ENCODE measurements at places on chromosomes 13 and 19.

DNA sequence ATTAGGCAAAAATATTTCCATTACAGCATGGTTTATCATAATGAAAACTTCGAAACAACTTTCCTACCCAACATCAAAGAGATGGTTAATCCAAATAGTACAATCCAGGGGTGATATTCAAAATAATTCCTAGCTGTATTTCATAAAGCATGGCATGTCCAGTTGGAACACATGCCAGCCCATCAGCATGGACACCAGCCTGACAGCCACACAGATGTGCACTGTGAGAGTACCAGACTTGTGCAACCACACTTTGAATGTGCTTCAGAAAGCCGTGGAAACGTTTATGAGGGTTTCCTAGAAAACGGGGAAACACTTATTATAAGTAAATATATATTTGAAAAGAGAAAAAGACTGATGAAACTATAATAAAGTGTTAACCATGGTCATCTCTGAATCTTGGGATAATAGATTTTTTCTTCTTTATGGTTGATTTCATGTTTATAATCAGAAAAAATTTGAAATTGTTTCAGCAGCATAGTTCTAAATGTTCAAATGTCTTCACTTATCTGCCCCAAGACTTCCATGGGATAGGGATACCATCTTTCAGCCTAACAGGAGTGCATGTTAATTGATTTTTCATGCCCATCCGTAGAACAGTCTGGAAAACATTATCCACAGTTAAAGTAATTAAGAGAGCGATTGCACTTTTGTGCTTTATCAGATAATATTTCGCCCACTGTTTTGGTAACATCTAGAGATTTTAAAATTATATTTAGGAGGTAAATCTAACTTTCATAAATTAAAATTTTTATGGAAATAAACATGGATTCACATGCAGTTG, 242.6 kb upstream of the IRS2 start:
- no peak for DNase-seq

GRCh38 chr13:101289764-101290163, 126.5 kb downstream of the NALCN start:
- DNase-seq, result peak; percentile 82

- DNase-seq, result no peak
These were observed 15.9 kb upstream of the EID2 start for GRCh38 chr19:39555883-39556282.

DNA sequence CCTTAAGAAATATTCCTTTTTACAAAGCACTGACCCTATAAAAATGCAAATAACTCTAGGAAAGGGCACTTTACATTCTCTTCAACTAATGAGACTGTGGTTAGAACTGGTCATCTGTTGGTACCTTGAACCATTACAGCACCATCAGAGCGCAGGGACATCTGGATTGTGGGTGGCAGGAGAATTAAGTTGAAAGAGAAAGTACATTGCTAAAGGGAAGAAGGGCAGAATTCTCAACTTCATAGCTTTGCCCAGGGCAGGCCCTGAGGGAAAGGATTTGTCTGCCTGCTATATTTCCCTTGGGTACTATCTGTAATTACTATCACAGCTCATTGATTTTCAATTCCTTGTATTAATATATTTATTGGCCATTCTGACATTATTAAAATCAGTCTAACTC, 196.8 kb downstream of the KLF12 start:
- no peak for DNase-seq

- no peak for DNase-seq
These were observed 54.4 kb downstream of the ERCC5 start for GRCh38 chr13:102900193-102900608.

GRCh38 chr19:45785781-45786532, 3.7 kb upstream of the DMPK start:
- no peak for DNase-seq

DNA sequence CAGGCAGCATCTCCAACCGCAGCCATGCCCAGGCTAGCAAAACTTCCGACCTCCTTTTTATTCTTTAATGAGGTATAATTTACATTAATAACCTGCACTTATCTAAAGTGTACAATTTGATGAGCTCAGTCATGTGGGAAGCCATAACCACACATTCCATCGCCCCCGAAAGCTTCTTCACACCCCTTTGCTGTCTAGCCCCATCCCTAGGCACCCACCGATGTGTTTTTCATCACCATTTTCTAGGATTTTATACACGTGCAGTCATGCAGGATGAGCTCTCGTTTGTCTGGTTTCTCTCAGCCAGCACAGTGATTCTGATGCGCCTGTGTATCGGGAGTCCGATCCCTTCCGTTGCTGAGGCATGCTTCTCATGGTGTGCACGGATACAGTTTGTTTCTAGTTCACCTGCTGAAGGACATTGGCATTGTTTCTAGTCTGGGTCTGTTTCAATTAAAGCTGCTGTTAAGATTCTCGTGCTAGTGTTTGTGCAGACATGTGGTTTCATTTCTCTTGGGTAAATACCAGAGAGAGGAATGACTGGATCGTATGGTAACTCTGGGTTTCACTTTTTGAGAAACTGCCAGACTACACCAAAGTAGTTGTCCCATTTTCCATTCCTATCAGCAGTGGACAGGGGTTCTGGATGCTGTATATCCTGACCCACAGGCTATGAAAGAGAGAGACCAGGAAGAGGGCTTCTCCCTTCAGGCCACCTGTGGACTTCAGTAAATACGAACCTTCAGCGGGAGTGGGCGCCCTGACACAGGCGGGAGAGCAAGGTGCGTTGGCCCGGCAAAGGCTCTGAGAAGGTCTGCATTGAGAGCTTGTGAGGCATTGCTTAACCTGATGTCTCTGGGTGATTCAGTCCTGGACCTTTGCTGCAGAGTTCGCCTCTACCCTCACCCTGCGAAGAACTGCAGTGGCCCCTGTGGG, 4.9 kb downstream of the AP1M1 start:
- DNase-seq, result no peak

DNA sequence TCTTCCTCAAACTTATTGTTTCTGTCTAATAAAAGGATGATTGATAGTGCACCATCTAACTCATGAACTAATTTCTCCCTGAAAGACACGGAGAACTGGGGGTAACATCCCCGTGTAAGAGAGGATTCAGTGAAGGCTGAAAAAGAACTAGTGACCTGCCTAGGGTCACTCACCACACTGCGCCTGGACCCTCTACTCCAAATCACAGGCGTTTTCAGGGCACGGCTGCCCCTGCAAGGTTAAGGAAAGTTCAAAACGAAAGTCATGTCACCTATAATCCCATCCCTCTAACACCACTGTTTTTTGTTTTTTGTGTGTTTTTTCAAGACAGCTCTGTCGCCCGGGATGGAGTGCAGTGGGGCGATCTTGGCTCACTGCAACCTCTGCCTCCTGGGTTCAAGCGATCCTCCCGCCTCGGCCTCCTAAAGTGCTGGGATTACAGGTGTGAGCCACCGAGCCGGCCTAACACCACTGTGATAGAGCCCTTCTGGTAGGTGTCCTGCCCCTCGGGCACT, 8.7 kb downstream of the URAD start:
- no peak for DNase-seq

Measured in WERI-Rb-1 (cell line).